Activated CD8-positive, alpha-beta memory T cell treated with anti-CD3 and anti-CD28 coated beads for 48 hours (primary cell): ENCODE measurements at places on chromosomes 12 and 14.

- no peak for DNase-seq
Observed at GRCh38 chr14:100660882-100661635, 65.6 kb upstream of the DLK1 start.

- DNase-seq = no peak
Observed at GRCh38 chr14:59213368-59214315, 25.2 kb downstream of the DAAM1 start.

GRCh38 chr12:102797528-102797927 is 119.5 kb downstream of the PAH start:
- no peak for DNase-seq

DNA sequence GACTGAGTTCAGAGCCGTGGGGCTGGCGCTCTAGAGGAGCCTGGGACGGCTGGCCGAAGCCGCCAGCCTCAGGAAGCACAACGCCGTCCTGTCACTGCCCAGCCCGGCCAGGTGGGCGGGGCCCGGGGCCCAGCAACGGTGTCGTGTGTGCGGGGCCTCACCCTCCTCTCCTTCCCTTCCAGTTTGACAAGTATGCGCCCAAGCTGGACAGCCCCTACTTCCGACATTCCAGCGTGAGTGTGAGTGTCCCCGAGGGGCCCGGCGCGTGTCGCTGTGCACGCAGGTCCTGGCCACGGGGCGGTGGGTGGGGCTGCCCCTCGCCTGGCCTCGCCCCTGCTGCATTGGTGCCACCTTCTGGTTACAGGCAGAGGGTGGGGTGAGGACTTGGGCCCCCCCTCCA is 38.3 kb downstream of the LRCOL1 start:
- DNase-seq = no peak

- DNase-seq = no peak
Observed at GRCh38 chr14:68328509-68328908, 464.4 kb downstream of the ZFP36L1 start.

- no peak for DNase-seq
Observed at GRCh38 chr12:122501489-122501989, 807 bp upstream of the ZCCHC8 start.
